ENCODE measurements at places on chromosomes 6 and 20.

DNA sequence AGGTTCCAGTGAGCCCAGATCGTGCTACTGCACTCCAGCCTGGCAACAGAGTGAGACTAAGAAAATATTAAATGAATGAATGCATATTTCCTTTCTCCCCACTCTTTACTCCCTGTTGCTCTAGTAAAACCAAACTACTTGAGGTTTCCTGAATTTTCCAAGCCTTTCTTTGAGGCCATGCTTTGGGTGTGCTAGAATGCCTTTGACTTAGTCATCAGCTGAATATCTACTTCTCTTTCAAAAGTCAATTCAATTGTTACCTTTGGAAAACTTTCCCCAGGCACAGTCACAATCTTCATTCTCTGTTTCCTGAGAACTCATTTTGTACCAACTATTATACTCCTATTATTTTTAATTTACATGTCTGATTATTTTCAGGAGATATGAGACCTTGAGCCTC, 27.5 kb upstream of the CEP85L start:
- DNase-seq, result no peak

GRCh38 chr20:63275825-63276224, 3.2 kb downstream of the ARFGAP1 start:
- DNase-seq, result no peak

- no peak for DNase-seq
Observed at GRCh38 chr6:127998985-127999384, 98.1 kb upstream of the THEMIS start.

- no peak for DNase-seq
Observed at GRCh38 chr6:48048451-48049146, 62.4 kb downstream of the PTCHD4 start.
